ENCODE measurements at places on chromosomes 13 and 19.

DNA sequence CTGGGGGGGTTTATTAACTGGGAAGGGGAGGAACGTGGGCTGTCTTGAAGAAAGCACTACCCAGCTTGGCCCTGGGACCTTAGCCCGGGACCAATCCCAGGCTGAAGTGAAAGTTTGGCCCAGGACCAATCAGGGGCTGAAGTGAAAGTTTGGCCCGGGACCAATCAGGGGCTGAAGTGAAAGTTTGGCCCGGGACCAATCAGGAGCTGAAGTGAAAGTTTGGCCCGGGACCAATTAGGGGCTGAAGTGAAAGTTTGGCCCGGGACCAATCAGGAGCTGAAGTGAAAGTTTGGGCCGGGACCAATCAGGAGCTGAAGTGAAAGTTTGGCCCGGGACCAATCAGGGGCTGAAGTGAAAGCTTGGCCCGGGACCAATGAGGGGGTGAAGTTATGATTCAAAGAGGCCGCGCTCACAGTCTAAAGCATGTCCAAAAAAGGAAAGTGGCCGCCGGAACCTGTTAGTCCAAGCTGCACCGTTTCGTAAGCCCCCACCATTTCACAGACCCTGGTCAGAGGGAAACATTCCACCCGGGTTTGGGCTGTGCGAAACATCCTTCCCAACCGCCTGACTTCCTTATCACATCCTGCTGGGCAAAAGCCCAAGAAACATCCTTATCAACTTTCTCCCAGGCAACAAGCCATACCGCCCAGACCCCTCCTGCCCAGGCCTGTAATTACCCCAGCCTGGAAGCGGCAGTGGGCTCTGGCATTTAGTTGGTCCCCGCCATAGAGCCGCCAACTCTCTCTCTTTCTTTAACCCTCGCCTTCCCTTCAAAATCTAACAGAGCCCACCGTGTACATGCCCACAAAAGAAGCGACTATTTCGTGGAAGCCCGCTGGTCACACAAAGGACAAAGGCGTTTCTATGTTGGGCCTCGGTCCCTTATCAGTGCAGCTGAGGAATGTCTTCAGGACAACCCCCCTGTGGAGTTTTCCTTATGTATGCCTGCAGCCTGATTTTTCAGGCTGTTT lies 1.1 kb downstream of the ZNF850 start:
- DNase-seq: peak; percentile 63

DNA sequence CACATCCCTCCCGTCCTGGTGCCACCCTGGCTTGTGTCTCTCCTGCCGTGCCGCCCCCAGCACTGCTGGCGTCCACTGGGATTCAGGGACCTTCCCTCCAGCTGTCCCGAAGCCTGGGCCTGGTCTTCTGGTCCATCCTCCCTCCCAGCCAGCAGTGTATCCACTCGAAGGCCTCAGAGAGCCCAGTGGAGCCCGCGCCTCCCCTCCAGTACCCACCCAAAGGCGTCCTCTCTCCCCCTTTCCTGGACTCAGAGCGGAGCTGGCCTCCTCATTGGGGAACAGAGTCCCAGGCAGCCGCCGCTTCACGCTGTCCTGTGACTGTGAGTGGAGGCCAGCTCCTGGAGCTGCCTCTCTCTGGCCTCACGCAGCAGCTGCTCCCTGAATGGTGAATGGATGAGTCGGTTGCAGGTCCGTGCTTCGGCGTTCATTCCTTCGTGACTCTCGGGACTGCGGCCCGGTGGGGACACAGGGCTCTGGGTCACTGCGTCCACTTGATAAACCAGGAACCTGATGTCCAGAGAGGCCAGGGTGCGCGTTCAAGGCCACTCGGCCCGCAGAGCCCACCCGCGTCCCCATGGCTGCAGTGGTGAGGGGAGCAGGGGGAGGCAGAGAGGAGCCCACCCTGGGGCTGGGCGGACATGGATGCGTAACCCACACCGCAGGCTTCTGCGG lies 12.1 kb downstream of the ONECUT3 start:
- DNase-seq: no peak

GRCh38 chr19:20078581-20079031 lies 806 bp downstream of the ZNF90 start:
- peak; percentile 51 for DNase-seq

- DNase-seq: no peak
Measured at GRCh38 chr13:74206061-74206561, 71.9 kb upstream of the KLF12 start.

DNA sequence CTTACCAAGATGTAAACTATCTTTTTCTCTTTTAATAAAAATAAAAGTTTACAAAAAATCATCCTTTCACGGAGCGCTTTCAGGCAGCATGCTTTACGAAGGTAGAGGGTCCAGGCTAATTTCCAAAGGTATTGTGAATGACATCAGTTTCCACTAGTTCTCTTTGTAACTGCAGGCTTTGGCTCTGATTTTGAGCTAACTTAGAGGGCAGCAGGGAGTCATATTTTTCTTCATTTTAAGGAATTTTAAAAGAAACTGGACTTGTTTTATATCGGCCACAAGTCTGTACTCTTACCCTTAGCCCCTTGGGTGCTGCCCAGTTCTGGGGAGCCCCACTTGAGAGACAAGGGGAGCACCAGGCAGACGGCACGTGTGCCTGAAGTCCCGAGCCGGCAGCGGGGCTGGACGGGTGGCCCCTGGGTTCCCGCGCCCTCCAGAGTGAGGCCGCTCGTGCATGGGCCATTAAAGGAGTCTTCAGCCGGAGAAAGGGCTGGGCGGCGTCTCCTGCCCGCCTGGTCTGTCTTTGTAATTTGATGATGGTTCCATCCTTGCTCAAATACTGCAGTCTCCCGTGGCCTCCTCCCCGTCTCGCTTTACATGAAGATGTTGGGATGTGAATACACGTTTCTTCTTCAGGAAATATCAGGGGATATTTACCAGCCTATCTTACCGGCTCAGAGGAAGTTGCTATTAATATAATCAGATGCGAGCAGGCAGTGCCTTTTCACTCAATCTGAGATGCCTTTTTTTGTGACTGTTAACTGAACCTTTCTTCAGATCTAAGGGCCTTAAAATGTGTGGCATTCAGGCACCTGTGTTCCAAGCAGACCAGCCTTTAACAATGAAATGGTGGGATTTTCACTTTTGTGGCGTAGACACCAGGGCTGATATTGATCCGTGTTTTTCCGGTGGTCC lies 67.4 kb downstream of the GGACT start:
- DNase-seq: no peak

- no peak for DNase-seq
Measured at GRCh38 chr13:51153527-51153926, 42.5 kb upstream of the C13orf42 start.

DNA sequence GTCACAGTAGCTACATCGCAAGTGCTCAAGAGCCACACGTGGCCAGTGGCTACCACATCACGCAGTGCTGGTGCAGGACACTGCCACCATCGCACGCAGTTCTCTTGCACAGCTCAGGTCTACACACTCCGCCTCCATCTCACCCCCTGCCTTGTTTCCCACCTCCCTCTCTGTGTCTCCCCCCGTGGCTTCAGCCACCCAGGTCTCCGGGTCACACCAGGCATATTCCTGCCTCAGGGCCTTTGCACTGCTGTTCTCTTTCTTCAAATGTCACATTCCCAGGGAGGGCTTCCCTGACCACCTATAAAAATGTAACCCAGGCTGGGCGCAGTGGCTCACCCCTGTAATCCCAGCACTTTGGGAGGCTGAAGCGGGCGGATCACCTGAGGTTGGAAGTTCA lies 10.6 kb downstream of the CCDC8 start:
- no peak for DNase-seq

GRCh38 chr19:19445911-19446361 lies 40.5 kb downstream of the GATAD2A start:
- no peak for DNase-seq

GRCh38 chr13:32354040-32354439 lies 38.7 kb downstream of the BRCA2 start:
- DNase-seq: no peak

DNA sequence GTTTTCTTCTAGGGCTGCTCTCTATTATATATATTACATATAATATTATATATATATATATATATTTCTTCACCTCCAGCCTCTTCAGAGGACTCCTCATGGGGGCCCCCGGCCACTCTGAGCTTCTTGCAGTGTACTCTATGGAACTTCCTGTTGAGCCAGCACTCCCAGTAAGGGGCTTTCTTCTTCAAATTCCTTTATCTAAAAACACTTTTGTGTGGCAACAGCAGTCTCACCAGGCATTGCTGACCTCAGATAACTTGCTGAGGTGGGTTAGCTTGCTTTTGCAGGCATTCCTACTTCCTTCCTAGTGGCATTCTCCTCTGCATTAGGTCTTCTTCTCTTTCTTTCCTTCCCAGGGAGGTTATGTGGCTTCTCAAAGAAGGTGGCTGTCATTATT lies 381.5 kb downstream of the MYO16 start:
- DNase-seq: peak; percentile 47

- no peak for DNase-seq
Measured at GRCh38 chr19:47075941-47076340, 27.5 kb upstream of the TMEM160 start.

DNA sequence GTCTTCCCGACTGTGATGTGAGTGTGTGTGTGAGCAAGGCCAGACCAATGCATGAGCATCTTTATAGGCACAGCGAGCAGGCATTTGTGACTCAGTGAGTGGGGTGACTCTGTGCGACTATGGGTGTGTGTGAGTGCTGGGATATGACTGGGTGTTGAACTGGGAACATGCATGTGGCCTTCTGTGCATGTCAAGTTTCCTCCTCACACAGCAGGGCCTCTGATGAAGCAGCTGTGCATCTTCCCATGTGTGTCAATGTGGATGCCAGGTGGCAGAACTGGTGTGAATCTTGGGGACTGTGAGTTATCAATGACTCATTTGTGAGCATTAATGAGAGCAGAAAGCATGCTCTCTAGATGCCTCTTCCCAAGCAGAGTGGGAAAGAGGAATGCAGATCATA lies 12.1 kb upstream of the LGALS14 start:
- DNase-seq: no peak

GRCh38 chr19:55644842-55645511 lies 1.5 kb downstream of the ZNF581 start:
- no peak for DNase-seq

DNA sequence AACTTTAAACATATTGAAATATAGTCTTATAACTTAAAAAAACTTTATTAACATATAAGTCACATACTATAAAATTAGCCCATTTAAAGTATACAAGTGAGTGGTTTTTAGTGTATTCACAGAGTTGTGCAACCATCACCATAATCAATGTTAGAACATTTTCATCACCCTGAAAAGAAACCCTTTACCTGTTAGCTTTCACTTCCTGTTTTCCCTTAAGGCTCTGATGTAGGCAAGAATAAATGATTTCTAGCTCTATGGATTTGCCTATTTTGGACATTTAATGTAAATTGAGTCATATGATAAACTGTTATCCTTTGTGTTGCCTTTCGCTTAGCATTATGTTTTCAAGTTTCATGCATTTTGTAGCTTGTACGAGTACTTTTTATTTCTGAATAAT lies 15.6 kb downstream of the ZNF568 start:
- no peak for DNase-seq

Data from HL-60 (cell line).